Stimulated activated CD4-positive, alpha-beta T cell treated with anti-CD3 and anti-CD28 coated beads, Interleukin-1b, Interleukin-23, amount 100 ng/mL, for 1 hour (primary cell): ENCODE measurements at places on chromosomes 1 and 21.

- no peak for DNase-seq
Observed at GRCh38 chr1:68211761-68212380, 20.5 kb downstream of the WLS start.

DNA sequence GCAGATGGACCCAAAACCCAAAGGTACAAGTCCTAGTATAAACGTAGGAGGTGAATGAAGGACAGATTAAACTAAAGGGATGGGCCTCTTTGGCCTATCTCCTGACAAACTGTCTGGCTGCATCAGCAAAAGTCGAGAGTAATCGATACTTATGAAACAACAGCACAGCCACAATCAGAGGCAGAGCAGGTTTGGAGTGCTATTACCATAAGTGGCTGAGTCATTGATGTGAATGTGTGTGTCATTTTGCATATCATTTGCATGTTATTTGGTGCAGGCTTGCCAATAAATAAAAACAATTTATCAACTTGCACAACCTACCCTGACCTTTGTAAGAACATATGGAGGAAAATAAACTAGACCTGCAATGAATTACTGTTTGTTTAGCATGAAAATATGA lies 283.1 kb downstream of the NUF2 start:
- DNase-seq, result no peak

DNA sequence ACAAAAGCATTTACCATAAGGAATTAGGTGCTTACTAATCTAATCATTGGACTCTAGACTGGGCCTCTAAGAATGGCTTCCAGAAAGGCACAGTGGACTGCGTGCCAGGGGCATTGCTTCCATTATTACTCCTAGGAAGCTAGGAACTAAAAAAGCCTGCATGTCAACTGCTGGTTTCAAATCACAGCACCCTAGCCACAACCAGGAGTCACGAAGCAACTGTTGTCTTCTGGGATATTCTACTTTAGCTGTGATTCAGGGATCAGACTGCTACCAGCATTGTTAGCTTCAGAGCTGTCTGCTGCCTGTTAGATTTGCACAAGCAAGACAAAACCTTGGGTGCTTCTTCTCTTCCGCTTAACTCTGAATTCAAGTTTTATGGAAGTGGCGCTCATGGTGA lies 38.3 kb downstream of the DNM3 start:
- no peak for DNase-seq

GRCh38 chr1:16094453-16095158 lies 21.2 kb upstream of the FAM131C start:
- no peak for DNase-seq

DNA sequence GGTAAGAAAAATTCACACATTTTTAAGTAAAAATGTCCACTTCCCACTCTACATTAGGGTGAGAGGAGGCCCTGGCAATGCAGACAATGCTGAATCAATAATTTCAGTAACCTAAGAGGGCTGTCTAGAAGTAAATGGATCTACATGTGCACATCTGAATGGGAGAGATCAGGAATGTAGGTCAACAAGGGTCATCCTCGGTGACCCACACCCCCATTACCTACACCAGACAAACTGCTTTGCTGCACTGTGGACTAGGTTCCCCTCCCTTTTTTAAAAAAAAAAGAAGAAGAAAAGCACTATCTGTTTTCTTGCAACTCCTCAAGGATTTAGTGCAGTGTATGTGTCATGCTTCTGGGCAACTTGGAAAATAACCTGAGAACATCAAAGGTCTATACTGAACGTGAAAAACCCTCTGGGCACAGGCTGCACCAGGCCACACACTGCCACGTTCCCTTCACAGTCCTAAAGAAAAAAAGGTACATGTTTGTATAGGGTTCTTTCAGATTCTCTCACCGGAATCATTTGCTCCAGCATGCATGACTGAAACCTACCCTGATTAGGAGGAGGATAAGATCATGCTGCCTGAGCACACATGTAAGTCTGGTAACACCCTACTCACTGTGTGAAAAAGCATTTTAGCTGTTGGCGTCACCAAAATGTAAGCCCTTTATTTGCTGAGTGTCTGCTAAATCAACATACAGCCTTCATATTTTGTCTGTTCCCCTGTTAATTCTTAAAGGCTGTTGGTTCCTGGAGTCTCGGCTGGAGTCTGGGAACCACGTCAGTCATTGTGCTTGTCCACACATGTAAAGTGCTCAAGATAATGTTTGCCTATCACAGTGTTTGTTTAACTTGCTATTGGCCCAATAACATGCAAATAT lies 341.0 kb downstream of the SMYD3 start:
- DNase-seq, result no peak

- DNase-seq, result no peak
Observed at GRCh38 chr1:119987112-119987511, 82.3 kb downstream of the NOTCH2 start.

DNA sequence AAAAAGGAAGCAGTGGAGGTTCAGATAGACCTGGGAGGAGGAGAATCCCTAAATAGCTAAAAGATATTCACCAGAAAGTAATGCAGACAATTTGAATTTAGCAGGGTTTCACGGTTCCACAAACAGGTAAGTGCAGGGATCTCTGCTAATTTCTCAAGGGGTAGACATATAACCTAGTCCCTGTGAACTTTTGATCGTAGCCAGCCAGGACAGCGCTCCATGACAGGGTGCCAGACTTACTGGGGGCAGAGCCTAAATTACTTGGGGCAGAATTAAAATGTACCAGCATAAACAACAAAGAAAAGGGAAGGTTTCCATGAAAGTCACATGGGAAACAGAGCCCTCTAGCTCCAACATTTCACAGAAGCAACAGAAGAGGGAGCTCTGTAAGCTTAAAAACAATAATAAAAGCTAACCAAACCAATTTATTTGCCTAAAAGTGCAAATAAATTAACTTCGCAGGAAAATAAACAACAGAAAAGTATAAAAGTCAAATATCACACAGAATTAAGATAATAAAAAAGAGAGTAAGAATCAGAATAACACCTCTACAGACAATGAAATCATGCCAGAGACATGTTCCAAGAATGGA lies 198.3 kb downstream of the DUSP10 start:
- DNase-seq, result no peak

GRCh38 chr1:159927849-159928431 lies 2.6 kb upstream of the TAGLN2 start:
- no peak for DNase-seq

GRCh38 chr1:175481126-175482070 lies 262.0 kb downstream of the TNR start:
- DNase-seq, result no peak

GRCh38 chr1:84721152-84721551 lies 30.9 kb upstream of the SSX2IP start:
- DNase-seq, result no peak

- DNase-seq, result no peak
Observed at GRCh38 chr1:78980511-78980910, 26.0 kb downstream of the ADGRL4 start.

DNA sequence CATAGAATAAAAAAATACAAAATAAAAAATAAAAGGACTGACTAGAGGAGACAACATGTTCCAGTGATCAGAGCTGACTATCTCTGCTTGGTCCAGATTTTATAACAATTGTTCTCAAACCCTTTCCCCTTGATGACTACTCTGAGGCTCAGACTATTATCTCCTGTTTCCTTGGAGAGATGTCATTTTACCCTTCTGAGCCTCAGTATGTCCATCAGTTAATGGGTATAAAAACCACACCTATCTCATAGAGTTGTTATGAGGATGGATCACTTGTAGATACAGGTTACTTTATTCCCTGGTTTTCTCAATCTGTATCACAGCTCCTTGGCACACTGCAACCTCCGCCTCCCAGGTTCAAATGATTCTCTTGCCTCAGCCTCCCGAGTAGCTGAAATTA lies 7.0 kb downstream of the NKAIN1 start:
- DNase-seq, result no peak
